ENCODE measurements at places on chromosomes 3 and 15.

GRCh38 chr3:130929804-130930203, 35.9 kb downstream of the ATP2C1 start:
- no peak for DNase-seq

- no peak for DNase-seq
These were observed 18.1 kb upstream of the ZBED2 start for GRCh38 chr3:111613294-111613693.

GRCh38 chr3:129606636-129607390, at the start of gene PLXND1:
Gene PLXND1, minus strand, starts transcription at chr3:129606676. Its CDS starts 37 bp downstream, at chr3:129606639.
- peak; percentile 44 for DNase-seq

GRCh38 chr3:166367947-166368533, 530.8 kb upstream of the BCHE start:
- no peak for DNase-seq

DNA sequence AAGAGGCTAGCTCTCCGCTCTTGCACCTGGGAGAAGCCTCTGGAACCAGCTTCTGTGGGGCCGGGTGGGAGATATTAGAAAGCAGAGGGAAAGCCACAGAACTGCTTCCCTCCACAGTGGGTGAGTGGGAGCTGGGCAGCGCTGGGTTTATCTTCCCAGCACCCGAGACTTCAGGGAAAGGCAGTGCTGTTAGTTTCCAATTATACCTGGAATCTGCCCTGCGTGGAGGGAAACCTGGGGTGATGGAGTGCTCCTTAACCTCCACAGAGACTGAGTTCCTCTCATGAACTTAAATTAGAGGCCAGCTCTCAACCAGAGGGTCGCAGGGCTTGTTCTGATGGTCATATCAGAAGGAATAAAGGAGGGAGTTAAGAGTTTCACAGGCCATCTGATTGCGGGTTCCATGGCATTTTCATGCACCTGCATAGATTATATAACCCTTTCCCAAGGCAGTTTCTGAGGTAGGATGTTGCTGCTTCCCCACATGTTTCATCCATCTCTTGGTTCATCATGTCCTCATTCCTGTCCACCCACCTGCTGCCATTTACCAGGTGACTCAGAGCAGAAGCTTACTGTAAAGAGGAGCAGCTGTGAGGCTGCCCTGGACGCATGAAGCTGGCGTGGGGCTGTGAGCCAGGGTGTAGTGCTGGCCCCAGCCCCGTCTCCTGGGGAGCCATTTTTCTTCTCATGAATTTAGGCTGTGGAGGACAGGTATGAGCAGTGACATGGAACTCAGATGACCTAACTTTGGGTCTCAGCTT, 42.5 kb downstream of the CA12 start:
- DNase-seq = no peak

GRCh38 chr15:85788771-85789495, 5.8 kb downstream of the KLHL25 start:
- no peak for DNase-seq
